ENCODE measurements at places on chromosomes 3 and 15.
A peak's percentile ranks its signal among the peaks of the same experiment; 100 is the strongest.

DNA sequence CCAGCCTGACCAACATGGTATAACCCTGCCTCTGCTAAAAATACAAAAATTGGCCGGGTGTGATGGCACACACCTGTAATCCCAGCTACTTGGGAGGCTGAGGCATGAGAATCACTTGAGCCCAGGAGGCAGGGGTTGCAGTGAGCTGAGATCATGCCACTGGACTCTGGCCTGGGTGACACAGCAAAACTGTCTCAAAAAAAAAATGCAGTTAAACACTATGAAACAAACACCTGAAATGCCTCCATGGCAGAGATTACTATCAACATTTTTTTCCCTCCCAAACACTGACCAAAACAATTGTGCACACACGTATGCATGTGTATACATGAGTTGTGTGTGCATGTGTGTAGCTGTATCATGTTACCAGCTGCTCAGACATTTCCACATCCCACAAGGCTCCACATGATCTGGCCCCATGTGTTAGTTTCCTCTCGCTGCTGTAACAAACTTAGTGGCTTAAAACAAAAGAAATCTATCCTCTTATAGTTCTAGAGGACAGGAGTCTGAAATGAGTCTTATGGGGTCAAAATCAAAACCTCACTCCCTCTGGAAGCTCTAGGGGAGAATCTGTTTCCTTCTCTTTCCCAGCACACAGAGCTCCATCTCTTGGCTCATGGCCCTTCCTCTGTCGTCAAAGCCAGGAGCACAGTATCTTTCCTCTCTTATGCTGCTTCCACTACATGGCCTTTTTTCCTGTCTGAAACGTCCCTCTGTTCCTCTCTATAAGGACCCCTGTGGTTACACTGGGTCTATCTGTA is 34.5 kb downstream of the SLC41A3 start:
- DNase-seq: no peak

GRCh38 chr15:47541562-47541961 is 175.7 kb upstream of the SEMA6D start:
- DNase-seq: no peak

- DNase-seq: no peak
These were observed 32.8 kb downstream of the IFT57 start for GRCh38 chr3:108189440-108189839.

DNA sequence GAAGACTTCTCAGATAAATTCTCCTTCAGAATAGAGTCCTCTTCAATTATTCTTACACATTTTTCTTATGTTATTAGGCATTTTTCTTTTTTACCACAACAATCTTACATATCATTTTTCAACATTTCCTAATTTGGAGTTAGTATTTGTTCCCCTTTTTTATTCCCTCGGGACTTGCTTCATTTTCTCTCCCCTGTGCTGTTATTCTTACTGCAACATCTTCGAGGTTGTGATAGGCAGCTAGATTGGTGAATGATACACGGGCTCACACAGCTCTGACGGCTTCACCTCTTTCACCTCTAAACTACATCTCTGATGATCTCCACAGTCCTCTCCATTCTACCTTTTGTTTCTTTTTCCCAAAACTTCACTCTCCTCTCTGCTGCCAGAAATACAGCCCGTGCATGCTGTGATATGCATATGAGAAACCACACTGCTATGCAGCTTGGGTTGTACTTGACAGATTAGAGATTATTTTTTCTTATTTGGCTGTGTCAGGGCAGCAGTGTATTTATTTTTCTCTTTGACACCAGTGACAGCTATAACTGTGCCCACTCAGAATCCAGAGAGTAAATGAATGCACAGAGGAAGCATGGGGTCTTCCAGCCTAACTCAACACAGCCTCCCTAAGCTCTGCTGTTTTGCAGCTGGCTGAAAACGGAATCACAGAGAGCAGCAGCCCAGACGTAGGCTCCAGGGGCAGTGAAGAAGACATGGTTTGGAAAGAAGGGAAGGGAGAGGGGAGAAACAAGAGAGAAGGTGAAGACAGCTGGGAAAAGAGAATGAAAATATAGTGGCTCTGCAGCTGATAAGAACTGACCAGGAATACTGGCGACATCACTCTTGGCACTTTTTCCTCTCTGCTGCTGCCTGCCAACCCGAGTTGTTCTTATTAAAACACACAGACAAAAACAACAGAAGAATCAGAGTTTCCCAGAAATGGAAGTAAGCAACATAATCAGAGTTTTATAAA is 61.8 kb downstream of the SLC9A9 start:
- no peak for DNase-seq

DNA sequence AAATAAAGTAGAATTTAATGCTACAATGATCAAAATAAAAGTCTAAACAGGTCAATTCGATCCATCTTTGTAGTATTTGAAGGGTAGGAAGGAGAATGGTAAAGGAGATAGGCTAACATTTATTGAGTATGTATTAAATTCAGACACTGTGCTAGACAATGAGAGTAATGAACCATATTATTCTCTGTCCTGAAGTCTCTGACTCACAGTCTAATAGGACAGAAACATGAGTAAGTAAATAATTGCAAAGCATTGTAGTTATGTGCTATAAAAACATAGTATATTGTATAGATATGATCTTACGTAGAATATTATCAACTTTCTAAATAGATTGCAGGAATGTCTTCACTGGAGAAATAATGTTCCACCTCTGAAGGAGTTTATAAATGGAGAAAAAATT is 64.5 kb downstream of the MDFIC2 start:
- no peak for DNase-seq

DNA sequence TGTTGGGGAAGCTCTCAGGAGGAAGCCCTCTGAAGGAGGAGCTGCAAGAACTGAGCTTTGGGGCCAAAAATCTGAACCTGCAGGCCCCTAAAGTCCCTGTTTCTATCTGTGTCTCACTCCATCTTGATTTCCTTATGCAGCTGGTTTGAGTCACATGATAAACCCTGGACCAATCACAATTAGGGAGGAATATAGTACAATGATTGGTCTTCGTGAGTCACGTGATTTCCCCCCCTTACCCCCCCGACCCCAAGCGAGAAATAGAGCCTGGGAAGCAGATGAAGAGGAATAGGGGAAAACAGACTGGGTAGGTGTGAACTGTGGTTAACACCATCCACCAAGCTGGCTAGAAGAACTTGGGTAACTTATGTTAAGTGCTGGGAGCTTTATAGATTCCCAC is 12.9 kb downstream of the CRABP1 start:
- DNase-seq: no peak

GRCh38 chr15:39792844-39793335 is 10.2 kb upstream of the FSIP1 start:
- no peak for DNase-seq

- no peak for DNase-seq
These were observed 328.6 kb upstream of the PROK2 start for GRCh38 chr3:72113564-72113963.

DNA sequence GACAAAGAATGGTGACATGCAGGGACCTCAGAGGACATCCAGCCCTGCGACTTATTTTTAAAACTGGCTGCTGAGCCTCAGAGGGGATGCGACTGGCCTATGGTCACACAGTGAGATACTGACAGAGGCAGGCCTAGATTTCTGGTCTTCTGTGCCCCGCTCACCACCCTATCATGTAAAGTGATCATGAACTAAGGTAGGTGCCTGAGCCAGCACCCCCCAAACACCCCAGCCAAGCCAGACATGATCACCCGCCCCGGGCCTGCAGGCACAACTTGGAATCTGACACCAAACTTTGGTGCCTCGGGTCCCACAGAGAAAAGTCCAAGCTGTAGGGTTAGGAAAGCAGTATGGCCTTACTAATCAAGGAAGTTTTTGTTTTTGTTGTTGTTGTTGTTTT is 33.9 kb upstream of the HHATL start:
- no peak for DNase-seq

DNA sequence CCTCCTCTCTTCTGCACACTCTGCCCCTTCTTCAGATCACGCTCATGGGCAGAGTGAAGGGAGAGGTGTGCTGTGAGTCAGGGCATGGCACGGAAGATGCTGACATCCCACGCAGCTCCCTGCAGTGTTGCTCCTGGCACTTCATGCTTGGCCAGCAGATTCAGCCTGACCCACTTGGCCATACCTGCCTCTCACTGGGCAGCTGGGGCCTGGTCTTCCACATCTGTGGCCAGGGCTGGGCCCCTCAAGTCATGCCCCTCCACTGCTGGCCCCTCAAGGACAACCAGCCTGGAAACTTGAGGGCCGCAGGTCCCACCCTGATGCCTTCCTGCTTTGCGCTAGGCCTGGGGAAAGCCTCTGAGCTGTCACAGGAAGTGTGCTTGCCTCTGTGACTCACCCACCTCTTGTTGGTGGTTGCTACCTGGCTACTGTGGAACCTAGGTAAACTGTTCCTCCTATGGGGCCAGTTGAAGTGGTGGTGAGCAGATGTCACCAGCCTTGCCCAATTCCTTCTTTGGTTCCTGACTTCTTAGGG is 48.7 kb downstream of the BSN start:
- DNase-seq: peak; percentile 42

DNA sequence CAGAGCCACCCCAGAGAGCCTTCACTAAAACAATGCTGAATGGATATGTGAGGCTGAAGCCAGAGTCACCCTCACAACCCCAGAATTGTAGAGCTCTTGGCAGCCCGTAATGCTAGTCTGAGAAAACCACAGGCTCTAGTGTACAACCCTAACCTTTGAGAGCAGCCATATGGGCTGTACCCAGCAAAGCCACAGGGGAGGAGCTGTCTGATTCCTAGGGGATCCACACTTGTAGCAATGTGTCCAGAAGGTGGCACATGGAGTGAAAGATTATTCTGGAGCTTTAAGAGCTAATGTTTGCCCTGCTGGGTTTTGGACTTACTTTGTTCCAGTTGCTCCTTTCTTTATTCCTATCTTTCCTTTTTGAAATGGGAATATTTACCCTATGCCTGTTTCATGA is 626.8 kb downstream of the GRM7 start:
- DNase-seq: no peak

DNA sequence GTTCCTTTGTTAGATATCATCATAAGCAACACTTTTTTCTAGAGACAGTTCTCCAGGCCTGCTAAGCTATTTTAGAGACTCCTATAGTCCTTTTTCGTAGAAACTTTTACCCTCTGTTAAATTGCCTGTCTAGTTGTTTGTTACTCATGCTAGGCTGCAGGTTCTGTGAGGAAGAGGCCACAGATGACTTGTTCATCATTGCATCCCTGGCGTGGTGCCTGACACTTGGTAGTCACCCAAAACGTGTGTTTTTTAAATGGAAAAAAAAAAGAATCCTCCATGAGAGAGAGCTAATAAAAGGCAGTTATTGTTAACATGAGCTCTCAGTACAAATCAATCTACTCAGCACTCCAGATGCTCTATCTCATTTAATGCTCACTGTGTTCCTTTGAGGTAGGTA is 35.1 kb downstream of the CCDC54 start:
- no peak for DNase-seq

- no peak for DNase-seq
These were observed 234.1 kb downstream of the GREM1 start for GRCh38 chr15:32951736-32952464.
